ENCODE measurements at places on chromosomes 1 and 21.

DNA sequence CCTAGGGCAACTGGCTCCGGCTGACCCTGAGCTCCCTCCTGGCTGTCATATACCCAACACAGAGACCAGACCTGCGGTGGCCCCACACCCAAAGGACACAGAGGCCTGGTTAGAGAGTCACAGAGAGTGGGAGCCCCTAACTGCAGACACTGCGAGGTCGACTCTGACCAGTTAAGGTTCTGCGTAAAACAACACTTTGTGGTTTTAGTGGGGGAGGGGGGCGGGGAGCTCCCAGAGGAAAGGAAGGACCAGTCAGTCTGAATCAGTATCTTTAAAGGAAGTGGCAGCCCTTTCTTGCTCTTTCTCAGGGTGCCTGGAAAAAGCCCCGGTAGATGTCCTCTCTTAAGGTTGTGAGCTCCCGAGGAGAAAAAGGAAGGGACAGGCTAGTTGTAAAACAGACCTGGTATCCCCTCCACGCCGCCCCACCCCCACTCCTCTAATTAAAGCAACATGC is 2.4 kb downstream of the SSBP3 start:
- DNase-seq, result no peak

GRCh38 chr1:15579683-15580047 is 5.2 kb downstream of the AGMAT start:
- no peak for DNase-seq

GRCh38 chr1:113118266-113118665 is 45.3 kb downstream of the LRIG2 start:
- DNase-seq, result no peak

- peak; percentile 31 for DNase-seq
These were observed 5.8 kb upstream of the IKBKE start for GRCh38 chr1:206464456-206464964.

GRCh38 chr1:89633248-89633799 is 404 bp downstream of the LRRC8C start:
- peak; percentile 69 for DNase-seq

GRCh38 chr1:161890574-161890973 is 124.5 kb downstream of the ATF6 start:
- DNase-seq, result no peak

DNA sequence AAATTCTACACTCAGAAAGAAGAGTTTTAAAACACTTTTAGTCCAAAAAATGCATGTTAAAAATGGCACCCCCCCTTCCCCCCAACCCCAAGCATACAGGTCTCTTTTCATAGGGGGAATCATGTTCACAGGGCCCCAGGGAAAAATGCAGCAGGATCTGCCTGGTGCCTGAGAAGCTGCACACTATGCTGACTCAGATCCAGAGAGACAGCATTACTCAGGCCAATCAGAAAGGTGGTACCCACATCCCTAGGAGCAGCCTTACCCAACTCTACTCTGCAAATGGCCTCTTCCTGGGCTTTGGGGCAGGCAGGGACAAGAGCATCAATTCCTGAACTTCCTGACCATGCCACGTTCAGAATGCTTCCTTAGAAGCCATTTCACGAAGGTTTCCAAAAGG is 119.0 kb downstream of the HIVEP3 start:
- no peak for DNase-seq

DNA sequence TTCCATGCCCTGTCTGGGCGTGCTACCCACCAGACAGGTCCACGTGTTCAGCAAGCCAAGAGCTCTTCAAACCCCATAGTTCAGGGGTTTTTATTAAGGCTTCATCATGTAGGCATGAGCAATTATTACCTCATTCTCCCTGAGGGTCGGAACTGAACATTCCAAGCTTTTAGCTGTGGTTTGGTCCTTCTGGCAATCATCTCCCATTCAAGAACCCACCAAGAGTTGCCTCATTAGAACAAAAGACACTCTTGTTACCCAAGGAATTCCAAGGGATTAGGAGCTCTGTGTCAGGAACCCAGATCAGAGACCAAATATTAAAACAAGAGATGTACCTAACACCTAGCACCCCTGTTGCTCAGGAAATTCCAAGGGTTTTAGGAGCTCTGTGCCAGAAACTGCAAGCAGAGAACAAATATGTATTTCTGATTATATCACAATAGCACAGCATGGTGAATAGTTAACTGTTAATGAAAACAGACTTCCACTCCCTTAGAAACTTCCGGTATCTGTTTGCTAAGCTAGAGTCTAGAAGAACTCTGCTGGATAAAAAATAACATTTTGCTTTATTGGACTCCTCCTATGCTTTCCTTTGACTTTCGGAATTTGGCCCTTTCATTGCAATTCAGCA is 201.2 kb upstream of the L1TD1 start:
- no peak for DNase-seq

DNA sequence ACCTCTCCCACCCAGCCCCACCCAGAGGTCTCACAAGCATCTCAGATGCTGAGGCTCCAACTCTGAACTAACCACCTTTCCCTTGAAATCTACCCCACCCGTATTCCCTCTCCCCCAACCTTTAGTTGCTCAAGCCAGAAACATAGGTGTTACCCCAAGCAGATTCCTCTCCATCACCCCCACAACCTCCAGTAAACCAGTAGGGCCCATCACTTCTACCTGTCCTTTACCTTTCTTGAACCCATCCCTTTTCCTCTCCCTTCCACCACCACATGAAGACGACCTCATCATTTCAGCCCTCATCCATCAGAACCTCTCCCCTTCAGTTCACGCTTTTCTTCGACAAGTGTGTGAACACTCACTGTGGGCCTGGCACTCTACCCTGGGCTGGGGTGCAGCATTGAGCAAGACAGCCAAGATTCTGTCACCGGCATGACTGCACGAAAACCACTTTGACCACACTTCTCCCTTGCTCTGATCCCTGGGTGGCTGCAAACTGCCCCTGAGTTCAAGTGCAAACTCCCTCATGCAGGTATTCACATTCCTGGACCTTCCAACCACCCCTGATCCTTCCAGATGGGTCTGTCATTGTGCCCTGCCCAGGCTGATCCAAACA is 65.5 kb upstream of the LAPTM5 start:
- no peak for DNase-seq

GRCh38 chr1:151312411-151312810 is 14.8 kb downstream of the PI4KB start:
- DNase-seq, result no peak

GRCh38 chr1:17097147-17097546 is 22.1 kb downstream of the PADI2 start:
- DNase-seq, result no peak

- no peak for DNase-seq
These were observed 10.3 kb downstream of the GAS5 start for GRCh38 chr1:173857363-173857917.

- no peak for DNase-seq
These were observed 8.8 kb upstream of the THEMIS2 start for GRCh38 chr1:27863538-27863915.

- peak; percentile 64 for DNase-seq
These were observed 84.9 kb upstream of the ARHGEF16 start for GRCh38 chr1:3369446-3370076.

DNA sequence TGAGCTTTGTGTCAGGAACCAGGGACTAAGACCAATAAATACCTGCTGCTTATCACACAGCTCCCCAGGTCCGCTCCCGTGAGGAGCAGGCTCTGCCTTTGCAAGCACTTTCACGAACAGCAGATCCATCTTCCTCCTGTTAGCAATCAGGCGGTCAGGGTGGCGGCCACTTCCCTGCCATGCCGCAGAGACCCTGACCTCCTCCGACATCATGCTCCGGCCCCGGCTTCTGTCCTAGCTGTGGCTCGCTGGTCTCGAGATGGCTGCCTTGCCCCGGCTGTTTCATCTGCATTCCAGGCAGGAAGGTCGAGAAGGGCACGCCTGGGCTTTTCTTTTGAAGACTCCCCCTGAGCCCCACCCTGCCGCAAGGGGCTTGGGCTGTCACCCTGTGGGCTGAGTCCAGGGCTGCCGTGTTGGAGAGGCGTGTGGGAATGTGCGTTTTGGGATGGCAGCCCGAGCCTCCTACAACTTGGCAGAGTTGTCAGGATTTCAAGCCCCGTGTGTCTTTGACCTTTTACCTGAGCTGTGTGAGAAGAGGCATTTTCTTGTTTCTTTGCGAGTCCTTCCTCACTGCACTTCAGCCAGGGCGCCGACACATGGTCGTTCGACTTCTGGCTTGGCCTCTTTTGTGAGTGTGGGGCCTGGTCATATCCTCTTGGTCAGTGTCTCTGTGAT is 59.5 kb downstream of the AGPAT3 start:
- DNase-seq, result no peak

DNA sequence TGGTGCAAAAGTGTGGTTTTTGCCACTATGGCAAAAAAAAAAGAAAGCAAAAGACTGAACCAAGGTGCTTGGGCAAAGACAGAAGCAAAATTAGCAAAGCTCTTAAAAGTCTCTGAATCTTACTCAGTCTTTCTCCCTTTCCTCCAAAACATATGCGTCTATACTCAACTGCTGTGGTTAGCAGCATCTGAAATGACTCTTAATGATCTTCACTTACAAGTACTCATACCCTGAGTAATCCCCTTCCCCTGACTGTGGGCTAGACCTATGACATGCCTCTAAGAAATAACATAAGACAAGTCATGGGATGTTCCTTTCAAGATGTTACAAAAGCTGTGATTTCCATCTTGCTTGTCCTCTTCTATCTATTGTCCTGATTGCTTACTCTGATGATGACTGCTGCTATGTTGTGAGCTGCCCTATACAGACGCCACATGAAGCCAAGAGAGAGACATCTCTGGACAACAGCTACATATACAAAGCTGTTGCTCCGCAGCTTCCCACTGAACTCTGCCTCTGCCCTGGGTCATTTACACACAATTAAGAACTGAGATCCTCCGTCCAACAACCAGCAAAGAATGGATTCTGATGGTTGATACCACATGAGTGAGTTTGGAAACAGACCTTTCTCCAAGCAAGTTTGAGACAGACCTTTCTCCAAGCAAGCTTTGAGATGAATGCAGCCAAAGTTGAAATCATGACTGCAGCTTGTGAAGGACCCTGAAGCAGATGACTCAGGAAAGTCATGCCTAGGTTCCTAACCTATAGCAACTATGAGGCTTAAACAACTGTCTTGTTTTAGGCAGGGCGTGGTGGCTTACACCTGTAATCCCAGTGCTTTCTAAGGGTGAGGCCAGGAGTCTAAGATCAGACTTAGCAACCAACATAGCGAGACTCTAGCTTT is 55.2 kb downstream of the PUM1 start:
- DNase-seq, result no peak

DNA sequence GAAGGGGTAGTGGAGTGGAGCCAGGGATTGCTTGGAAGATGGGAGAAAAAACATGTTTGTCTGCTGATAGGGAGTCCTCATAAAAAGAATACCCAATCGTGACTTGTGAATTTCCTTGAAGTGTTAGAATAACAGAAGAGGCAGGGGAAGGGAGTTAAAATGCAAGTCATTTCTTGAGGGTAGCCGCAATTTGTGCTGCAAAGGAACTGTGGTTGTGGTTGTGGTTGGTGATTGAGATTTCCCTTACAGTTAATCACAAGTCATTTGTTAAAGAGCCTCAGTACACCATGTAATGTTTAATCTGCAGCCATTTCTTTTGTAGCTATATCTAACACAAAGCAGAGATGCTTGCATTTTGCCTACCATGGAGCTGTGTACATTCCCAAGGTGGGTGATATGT is 38.5 kb upstream of the EGLN1 start:
- DNase-seq, result no peak

- no peak for DNase-seq
These were observed 183.1 kb downstream of the RHOU start for GRCh38 chr1:228918335-228918734.

DNA sequence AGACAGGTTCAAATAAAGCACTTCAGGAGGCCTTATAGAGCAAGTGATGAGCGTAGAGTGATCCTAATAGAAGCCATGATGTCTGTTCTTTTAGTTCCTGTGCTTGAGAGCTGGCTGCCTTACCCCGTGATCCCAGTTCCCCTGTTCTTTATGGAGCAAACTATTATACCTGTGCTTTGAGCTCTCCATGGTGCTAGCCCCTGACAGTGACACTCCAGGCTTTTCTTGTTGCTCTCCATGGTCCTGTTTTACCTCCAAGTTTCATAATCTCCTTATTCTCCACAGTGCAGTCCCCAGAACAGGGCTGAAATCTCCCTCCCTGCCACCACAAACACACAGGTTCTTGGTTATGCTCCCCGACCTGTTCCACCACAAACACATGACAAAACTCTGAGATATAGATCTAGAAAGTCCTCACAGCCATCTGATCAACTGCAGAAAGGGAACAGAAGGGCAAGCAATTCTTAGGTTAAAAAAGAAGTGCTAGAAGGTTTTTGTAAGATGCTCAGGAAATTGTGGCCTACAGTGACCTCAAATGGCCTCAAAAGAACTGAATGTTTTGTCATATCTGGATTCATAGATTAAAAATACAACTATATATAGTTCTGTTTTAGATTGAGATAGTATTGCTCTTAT is 6.0 kb downstream of the CADM3 start:
- no peak for DNase-seq

DNA sequence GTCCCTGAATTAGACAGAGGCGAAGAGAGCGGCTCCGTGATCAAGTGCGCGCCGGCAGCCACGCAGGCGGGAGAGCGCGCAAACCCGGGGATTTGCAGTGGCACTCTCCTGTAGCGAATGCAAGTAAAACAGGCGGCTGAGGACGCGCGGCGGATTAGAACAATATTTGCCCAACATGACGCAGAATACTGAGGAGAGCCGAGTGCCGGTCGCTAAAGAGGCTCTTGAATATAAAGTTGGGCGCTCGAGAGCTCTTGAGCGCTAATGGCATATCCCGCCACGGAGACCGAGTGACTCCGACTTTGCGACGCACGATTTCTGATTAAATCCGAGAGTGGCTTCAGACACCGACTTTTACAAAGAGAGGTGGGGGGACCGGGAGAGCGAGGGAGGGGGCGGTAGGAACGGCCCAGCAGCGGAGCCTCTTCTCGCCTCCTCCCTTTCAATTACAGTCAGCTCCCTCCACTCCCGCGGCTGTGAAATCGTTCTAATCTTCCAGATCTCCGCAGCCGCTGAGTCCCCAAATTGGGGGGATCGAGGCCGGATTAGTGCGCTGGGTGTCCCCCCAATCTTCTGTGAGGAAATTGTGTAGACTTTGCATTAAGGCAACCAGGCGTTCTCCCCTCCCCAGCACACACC is 2.3 kb downstream of the PAX7 start:
- no peak for DNase-seq

DNA sequence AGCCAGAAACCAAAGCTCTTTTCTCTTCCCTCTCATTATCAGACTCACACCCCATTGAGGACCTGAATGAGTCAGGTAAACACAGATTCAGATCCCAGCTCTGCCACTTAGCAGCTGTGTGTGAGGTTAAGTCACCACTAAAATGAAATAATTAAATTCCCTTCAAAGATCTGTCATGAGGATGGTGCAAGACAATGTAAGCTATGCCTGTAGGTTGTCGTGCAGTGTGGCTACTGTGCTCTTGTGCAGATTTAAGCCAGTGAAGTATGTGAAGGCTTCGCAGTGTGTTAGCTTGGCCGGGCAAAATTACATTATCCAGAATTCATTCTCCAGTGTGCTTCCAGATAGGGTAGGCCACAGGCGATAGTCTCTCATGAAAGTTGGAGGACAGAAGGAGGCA is 13.6 kb downstream of the UBL4B start:
- DNase-seq, result no peak

DNA sequence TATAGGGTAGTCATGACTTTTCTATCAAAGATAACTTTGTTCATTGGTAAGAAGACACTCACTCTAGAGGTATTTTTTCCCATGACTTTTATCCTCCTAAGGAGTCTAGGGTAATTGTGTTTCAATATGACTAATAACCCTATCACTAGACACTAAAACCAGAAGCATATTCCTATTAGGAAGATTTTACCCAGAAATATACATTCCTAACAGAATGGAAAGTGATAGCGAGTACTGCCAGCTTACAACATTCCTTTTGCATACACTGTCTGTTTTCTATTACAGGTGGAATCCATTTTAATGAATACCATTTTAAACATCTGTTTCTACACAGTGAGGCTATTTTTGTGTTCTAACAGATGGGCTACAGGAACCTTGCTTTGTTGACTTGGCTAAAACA is 31.4 kb upstream of the C1orf185 start:
- no peak for DNase-seq

Measured in head of caudate nucleus (tissue), 42 donors.